Lung (tissue), 17 donors: ENCODE measurements at places on chromosomes 1 and 21. TPM values are rescaled to one million over a fixed set of nuclear protein-coding genes. Genes with fewer than 3 reads are reported as not detected.

The HPCAL4 gene
- total RNA-seq, result 0.43 TPM

The ADCY10 gene
- not detected for total RNA-seq

The AQP10 gene
- 0.64 TPM for total RNA-seq

The CDCA8 gene
- 0.80 TPM for total RNA-seq
